ENCODE measurements at places on chromosomes 7 and 10.
A peak's percentile ranks its signal among the peaks of the same experiment; 100 is the strongest.

DNA sequence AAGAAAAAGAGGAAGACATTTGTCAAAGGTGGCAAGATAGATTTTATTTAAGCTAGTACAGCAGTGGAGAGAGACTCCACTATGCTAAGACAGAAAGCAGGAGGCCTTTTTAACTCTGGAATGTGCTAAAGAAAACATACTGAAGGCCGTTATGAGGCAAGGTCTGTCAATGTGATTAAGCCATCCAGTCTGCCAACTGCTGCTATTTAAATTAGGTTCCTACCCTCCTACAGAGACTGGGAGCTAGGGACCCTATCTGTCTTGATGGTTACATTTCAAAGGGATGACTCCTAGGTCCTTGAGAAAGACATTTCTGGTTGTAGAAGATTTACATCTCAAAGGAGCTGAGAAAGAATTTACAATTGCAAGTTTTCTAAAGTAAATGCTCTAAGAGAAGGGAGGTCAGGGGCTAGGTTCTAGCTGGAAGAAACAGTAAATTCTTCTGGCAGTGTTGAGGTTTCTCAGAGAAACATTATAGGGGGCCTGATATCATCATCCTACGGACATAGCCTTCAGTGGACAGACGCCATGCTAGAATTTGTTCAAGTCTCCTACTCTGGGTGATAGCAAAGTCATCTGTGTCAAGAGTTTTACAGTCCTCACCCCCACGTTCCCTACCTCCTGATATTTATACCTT is 211.6 kb downstream of the PHF14 start:
- DNase-seq, result peak; percentile 52

GRCh38 chr7:90892213-90892612 is 296.1 kb downstream of the CDK14 start:
- DNase-seq, result no peak

DNA sequence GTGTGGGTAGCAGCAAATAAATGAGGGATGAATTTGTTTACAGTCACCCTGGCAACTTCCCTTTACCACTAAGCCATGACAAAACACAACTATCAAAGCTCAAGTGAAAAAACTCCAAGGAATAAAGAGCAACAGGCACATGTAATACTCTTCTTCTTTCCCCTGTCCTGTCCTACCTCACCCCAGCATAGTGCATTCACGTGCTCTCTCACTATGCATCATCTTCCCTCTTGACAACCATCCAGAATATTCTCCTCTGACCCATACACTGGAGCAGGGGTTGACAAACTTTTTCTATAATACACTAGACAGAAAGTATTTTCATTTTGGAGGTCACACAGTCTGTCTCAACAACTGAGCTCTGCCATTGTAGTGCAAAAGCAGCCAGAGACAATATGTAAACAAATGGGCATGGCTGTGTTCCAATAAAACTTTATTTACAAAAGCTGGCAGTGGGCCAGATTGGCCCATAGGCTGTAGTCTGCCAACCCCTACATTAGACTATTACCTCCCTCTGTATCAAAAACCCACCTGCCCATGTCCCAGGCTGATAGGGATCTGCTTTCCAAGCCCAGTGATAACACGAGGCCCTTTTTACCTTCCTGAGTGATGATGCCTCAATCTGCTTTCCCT is 354.5 kb downstream of the FGFR2 start:
- DNase-seq, result no peak

- DNase-seq, result peak; percentile 94
Observed at GRCh38 chr7:47482013-47482875, 99.7 kb downstream of the TNS3 start.

DNA sequence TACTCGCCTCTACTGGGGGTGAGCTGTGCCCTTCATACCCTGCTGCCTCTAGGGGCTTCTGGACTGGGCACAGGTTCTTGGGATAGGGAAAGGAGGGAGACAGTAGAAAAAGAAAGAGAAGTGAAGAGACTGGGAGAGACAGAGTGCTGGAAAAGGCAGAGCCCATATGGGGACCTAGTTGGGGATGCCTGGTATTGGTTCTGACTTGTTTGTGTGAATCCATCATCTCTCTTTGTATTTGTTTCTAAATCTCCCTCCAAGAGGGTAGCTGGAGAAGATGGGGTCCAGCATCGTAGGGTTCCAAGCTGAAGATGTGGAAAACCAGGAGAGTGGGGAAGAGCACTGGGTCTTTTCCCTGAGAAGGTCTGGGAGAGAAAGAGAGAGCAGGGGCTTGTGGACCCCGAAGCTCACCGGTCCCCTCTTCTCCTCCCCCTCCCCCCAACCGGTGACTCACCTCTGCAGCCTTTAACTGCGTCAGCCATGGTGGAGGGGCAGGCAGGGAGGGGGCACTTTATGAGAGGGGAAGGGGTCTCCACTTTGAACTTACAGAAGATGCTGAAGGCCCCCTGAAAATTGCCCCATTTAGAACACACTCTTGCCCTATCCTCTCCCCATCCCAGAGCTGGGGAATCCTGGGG is 3.2 kb upstream of the VGF start:
- DNase-seq, result no peak
